ENCODE measurements at places on chromosomes 3 and 15. TPM values are rescaled to one million over a fixed set of nuclear protein-coding genes. Genes with fewer than 3 reads are reported as not detected.

CYP1A1 gene
- not detected for total RNA-seq

LRRC31 gene
- 67.6 TPM for total RNA-seq

LSAMP gene
- total RNA-seq: 8.2 TPM

ATP13A4 gene
- 8.2 TPM for total RNA-seq

INSYN1 gene
- 1.5 TPM for total RNA-seq

SLC28A1 gene
- total RNA-seq: not detected

CILP gene
- 22.1 TPM for total RNA-seq

PPP1R14D gene
- total RNA-seq: 19.5 TPM

SEMA6D gene
- 59.4 TPM for total RNA-seq

IGSF11 gene
- total RNA-seq: 0.37 TPM

HTR3E gene
- 0.80 TPM for total RNA-seq

CA12 gene
- 364 TPM for total RNA-seq

MEGF11 gene
- not detected for total RNA-seq

GCSAM gene
- total RNA-seq: 0.64 TPM

ADAMTS17 gene
- total RNA-seq: 6.0 TPM

AQP9 gene
- total RNA-seq: not detected

ATP8B4 gene
- 10.5 TPM for total RNA-seq

C3orf49 gene
- total RNA-seq: not detected

CLSTN2 gene
- 1.8 TPM for total RNA-seq

PARP9 gene
- total RNA-seq: 24.2 TPM

ECE2 gene
- not detected for total RNA-seq

ACSBG1 gene
- 1.5 TPM for total RNA-seq

PLA2G4E gene
- total RNA-seq: not detected

FEZF2 gene
- not detected for total RNA-seq

DALRD3 gene
- total RNA-seq: 34.1 TPM

VIPR1 gene
- 250 TPM for total RNA-seq

SCG5 gene
- not detected for total RNA-seq

SLC22A13 gene
- 0.60 TPM for total RNA-seq

CD96 gene
- total RNA-seq: 8.6 TPM

GFM1 gene
- 71.2 TPM for total RNA-seq

PYGO1 gene
- total RNA-seq: 3.3 TPM

NEK11 gene
- 10.0 TPM for total RNA-seq

ENTPD3 gene
- total RNA-seq: 7.2 TPM

ZWILCH gene
- total RNA-seq: 4.0 TPM

PARP3 gene
- 53.2 TPM for total RNA-seq

DPPA2 gene
- total RNA-seq: not detected

SYNM gene
- total RNA-seq: 98.3 TPM

SPATA12 gene
- total RNA-seq: not detected

ANKUB1 gene
- not detected for total RNA-seq

KNL1 gene
- 4.2 TPM for total RNA-seq

SLC15A2 gene
- total RNA-seq: 1.1 TPM

CSPG4 gene
- total RNA-seq: 16.7 TPM

ISLR gene
- total RNA-seq: 23.9 TPM

PROS1 gene
- total RNA-seq: 9.1 TPM

ASB14 gene
- not detected for total RNA-seq

EPHA3 gene
- not detected for total RNA-seq

Measured in transverse colon (tissue), 4 donors.